ENCODE measurements at places on chromosomes 13 and 19.

- no peak for DNase-seq
Measured at GRCh38 chr19:13908674-13909073, 2.7 kb downstream of the CC2D1A start.

GRCh38 chr19:57537953-57538547 is 10.9 kb downstream of the ZNF549 start:
- DNase-seq: no peak

GRCh38 chr19:30441011-30441410 is 68.8 kb downstream of the ZNF536 start:
- DNase-seq: no peak

DNA sequence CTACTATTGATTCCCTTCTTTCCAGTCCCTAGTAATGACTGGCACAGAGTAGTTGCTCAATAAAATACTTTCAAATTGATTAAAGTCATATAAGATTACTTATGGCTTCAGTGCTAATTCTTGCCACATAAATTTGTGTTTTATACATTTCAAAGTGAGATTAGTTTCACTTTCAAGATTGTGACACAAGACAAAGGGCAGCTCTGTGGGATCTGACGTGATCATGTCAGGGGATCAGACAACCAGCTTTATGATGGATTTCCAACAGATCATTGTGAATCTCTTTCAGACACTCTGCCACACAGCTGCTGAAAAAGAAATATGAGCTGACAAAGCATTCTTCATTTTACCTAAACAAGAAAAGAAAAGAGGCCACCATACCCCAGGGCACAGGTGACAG is 73.4 kb upstream of the POMP start:
- no peak for DNase-seq

GRCh38 chr13:111480976-111481375 is 160.5 kb downstream of the TEX29 start:
- no peak for DNase-seq

DNA sequence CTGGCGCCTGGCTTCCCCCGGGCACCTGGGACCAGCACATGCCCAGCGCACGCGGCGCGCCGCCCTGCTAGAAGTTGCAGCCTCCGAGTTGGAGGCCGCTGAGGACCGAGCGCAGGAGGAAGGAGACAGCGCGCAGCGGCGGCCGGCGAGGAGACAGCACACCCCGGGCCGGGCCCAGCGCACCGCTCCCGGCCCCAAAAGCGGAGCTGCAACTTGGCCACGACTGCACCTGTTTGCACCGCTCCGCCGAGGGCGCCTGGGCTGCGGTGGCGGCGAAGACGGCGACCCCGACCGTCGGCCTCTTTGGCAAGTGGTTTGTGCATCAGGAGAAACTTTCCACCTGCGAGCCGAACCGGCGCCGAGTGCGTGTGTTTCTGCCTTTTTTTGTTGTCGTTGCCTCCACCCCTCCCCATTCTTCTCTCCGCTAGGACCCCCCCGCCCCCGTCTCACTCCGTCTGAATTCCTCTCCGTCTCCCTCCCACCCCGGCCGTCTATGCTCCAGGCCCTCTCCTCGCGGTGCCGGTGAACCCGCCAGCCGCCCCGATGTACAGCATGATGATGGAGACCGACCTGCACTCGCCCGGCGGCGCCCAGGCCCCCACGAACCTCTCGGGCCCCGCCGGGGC is at the start of gene SOX1:
Gene SOX1, plus strand, starts transcription at position 34 of the 626 bp plus-strand sequence. Its CDS starts 510 bp downstream, at position 544.
- DNase-seq: no peak

DNA sequence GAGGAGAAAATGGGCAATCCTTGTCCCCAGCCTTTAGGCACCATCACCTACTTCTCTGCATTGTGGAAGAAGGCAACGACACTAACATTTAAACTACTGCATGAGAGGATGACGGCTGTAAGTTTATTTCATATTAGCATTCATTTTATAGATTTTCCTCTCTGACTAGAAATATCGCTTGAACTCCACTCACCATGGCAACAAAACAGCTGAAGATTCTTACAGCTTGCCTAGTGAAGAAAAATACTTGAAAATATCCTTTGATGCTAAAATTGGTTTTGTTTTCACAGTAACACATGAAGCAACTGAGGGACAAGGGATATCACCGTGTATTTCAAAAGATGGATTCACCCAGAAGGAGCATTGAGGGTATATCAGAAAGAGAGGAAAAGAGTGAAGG is 284.3 kb downstream of the LIG4 start:
- DNase-seq: no peak

GRCh38 chr19:17441241-17442021 is 7.0 kb downstream of the TMEM221 start:
- no peak for DNase-seq

DNA sequence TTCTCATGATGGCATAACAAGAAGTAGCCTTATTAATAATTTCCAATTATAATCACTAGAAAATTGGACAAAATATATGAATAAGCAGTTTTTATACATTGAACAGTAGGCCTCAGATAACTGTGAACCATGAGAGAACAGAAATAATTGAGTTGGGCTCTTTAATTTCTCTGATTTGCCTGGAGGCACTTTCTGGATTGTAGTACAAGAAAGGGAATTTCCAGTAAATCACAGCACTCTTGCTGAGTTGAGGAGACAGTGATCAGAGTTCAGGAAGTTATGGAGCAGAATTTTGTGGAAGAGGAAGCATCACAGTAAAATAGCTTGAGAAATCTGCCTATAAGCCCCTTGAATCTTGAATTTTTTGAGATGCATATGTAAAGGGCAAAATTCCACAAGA is 216.2 kb downstream of the MAB21L1 start:
- DNase-seq: no peak

GRCh38 chr19:48455171-48455907 is at the start of gene KCNJ14:
KCNJ14 (plus strand) TSS chr19:48455574; CDS start chr19:48461725, 6,151 bp downstream.
- no peak for DNase-seq

DNA sequence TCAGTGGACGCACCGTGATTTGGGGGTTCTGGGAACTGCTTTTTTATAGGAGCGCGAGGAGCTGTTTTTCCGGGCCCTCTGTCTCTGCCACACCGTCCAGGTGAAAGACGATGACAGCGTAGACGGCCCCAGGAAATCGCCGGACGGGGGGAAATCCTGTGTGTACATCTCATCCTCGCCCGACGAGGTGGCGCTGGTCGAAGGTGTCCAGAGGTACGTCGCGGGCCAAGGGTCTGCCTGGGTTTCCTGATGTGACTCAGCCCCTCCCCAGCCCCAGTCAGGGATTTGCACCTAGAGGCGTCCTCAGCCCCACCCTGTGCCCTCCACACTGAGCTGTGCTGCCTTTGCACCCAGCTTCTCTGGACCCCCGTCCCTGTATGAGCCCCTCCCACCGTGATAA is 136.2 kb upstream of the MCF2L start:
- no peak for DNase-seq

- no peak for DNase-seq
Measured at GRCh38 chr13:36788276-36788675, 30.7 kb upstream of the RFXAP start.

DNA sequence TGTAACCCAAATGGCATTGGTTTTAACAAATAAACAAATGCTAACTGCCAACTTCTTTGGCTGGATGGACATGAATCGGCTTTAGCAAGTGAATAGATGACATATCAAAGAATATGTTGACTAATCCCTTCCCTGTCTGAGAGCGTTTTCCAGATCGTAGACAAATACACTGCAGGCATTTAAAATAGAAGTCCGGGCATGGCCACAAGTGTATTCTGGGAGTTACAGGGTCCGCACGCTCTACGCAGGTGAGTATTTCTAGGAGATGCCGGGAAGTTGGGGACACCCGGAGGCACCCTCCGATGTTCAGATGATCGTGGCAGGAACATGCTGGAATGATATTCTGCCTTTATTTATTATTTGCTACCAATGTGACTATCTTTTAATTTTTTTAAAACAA is 53.2 kb upstream of the ZNF536 start:
- DNase-seq: no peak

DNA sequence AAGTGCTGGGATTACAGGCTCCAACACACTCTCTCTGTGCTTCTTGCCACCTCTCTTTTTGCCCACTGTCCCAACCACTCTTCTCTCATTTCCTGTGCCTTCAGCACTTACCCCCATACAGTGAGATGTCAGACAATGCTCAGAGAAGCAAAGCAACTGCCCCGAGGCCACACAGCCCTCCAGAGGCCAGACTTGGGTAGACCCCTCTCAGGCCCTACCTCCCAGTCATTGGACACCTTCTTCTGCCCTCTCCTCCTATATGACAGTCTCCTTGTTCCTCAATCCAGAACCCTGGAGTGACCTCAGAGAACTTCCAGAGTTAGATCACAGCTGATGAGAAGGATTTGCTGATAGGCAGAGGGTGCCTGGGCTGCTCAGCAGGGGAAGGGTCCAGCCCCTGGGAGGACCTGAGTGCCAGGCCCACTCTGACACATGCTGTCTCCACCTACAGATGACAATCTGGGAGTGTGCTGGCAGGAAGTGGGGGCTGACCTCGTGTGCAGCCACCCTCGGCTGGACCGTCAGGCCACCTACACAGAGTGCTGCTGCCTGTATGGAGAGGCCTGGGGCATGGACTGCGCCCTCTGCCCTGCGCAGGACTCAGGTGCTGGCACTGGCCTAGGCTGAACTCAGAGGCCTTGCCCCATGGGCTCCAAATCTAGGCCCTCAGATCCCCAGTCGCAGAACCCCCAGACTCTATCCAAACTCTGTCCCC is 24.4 kb downstream of the LTBP4 start:
- no peak for DNase-seq

- DNase-seq: peak; percentile 39
Measured at GRCh38 chr19:46718157-46718933, 1.4 kb upstream of the PRKD2 start.

GRCh38 chr19:13056052-13056660 is 46.5 kb downstream of the LYL1 start:
- no peak for DNase-seq

DNA sequence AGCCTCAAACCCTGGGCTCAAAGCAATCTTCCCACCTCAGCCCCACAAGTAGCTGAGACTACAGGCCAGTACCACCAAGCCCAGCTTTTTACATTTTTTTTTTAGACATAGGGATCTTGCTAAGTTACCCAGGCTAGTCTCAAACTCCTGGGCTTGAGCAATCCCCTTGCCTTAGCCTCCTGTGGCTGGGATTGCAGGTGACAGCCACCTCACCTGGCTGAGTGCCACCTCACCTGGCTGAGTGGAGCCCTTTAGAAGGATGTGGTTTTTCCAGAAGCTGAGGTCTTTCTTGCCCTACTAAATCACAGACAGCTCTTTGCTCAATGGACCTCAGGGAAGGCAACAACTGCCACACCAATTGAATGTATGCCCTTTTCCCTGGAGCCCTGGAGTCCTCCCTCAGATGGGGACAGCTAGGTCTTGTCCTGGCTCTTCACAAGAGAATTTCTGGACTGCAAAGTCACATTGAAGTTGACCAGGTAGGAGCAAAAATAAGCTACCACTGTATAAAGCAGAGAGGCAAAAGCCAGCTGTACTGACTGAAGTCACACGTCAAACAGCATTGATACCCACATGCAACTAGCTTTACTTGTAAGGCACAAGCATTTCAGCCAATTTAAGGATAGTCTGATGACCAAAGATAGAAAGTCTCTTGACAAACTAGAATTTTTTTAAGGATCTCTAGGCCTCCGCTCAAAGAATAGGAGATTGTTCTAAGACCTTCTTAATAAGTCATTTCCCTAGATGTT is 14.0 kb downstream of the PDX1 start:
- DNase-seq: no peak

DNA sequence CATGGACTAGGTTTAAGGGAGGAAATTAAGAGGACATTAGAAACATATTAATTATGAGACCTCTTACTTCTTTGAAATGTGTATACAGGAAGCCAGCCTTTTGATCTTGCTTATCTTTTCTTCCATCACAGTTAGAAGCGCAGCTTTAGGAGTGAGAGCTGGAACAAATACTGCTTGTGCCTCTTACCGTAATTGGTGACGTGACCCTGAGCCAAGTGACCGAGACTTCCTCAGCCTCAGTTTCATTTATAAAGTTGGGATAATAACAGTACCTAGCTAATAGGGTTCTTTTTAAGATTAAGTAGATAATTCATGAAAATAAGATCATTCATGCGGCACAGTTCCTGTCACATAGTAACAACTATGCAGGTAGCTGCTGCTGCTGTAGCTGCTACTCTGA is 18.5 kb downstream of the FREM2 start:
- DNase-seq: no peak

DNA sequence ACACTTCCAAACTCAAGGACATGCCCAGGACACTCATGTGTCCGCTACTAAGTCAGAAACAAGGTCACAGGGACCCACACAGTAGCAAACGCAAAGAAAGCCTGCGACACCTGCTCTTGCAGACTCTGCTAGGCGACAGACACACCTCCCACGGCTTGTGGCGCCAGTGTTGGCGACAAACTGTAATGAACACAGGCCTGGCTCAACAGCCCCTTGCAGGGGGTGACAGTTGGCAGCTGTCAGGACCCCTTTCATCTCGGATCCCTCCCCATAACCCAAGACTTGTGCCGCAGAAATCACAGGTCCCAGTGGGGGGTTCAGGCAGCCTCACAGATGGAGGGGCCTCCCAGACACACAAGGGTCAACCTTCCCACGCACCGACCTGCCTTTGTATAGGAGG is 364 bp downstream of the CKM start:
- DNase-seq: no peak

DNA sequence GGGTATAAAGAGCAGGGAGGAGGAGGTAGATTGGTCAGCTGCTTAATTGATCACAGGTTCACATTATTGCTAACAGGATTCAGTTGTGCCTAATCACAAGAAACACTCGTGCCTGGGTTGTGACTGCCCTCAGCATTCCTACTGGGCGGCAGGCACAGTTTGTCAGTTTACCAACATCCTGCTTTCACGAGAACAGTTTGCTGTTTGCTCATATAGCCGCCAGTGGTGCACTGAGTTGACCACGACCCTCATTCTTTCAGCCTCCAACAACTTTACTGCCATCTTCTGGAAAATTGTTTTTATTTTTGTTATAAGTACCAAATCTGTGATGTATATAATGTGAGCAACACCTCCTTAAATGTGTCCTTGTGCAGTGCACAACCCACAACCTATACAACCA is 16.2 kb upstream of the IFT88 start:
- no peak for DNase-seq

DNA sequence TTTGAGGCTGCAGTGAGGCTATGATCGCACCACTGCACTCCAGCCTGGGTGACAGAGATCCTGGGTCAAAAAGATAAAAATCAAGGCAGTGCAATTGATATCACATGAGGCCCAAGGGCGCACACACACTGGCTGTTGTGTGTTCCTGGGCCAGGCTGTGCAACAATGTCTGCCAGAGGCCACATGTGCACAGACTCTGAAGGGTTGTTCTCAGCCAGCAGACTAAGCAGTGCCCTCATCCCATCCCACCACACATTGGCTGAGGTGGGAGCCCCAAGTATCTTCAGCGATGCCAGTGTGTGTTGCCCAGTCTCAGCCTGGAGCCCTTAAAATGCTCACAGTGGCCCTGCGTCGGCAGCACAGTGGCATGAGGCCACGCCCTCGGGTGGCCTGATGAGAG is 12.6 kb downstream of the PEX11G start:
- DNase-seq: no peak

GRCh38 chr13:79626924-79627323 is 146.0 kb downstream of the NDFIP2 start:
- DNase-seq: no peak

GRCh38 chr13:23705583-23705982 is 135.4 kb downstream of the TNFRSF19 start:
- no peak for DNase-seq
